Forelimb muscle (tissue), 1 donor: ENCODE measurements at places on chromosomes 6 and 20.

- no peak for DNase-seq
Observed at GRCh38 chr6:36657942-36658544, 20.5 kb upstream of the CDKN1A start.

GRCh38 chr20:44001667-44002596 is 87.3 kb downstream of the TOX2 start:
- no peak for DNase-seq

DNA sequence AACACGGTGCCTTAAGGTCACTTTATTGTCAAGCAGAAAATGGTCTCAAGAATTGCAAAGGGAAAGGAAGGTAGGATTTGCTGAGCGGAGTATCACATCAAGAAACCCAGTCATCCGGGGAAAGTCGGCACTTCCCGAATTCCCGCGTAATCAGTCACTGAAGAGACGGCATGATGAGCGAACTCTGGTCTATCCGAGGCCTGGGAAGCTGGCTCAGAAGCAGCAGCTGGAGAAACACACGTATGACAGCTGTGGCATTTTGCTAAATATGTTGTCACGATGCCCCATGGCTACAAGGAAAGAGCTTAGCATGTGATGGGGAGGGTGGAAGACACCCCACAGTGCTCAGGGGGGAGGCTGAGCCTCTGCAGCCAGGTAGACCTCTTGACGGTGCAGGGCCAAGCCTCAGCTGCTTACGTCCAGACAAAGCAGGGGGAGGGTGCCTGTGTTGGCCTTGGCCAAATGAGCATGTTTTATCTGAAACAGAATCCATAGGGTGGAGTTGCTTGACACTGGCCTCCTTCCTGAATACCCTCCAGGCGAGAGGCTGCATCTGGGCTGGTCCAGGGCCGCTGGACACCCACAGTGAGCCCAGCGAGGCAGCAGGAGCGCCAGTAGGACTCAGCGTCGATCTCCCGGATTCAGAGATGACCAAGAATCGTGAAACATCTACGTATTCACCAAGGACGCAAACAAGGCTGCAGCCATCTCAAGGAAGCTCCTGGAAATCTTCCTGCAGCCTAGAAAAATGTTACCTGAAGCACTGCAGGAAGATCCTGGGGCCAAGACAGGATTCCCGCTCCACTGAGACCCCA is 118.8 kb upstream of the AFDN start:
- DNase-seq = no peak

DNA sequence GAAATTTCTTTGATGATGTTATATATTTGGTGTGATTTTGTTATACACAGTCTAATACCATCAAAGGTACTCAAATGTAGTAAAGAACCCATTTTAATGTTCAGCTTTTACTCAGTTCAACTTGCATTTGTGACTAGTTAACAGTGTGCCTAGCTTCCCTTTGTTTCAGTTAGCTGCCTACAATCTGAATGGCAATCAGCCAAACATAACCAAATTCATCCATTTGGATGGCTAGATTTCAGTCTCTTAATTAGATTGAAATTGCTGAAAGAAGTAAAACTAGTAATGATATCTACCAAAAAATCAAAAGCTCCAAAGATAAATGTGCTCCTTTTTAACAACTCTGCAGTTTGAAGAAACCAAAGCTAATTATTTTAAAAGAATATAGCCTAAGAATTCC is 6.9 kb downstream of the EPHA7 start:
- no peak for DNase-seq

GRCh38 chr6:13814938-13815575 is 700 bp upstream of the MCUR1 start:
- no peak for DNase-seq

- DNase-seq = no peak
Observed at GRCh38 chr6:38413102-38413800, 226.5 kb downstream of the BTBD9 start.

DNA sequence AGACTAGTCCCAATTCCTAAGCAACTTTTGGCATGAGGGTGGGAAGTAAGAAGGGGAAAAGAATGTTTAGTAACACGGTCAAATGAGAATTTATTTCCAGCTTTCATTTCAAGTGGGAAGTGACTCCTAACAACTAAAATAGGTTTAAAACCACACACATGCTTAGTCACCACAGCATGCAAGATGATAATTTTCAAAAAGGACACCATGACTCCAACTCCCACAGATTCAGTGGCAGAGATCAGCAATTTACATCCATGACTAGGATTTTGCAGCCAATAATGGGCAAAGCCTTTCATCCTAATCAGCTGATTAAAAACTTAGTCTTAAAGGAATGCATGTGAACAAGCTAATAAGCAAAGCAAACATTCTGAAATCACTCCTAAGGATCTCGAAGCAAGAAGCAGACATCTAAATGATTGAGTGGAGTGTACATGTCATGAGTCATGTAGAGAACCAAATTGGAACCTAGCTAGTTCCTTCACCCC is 48.1 kb upstream of the GCLC start:
- DNase-seq = no peak

GRCh38 chr6:18388271-18388670 is 1.1 kb downstream of the RNF144B start:
- no peak for DNase-seq

DNA sequence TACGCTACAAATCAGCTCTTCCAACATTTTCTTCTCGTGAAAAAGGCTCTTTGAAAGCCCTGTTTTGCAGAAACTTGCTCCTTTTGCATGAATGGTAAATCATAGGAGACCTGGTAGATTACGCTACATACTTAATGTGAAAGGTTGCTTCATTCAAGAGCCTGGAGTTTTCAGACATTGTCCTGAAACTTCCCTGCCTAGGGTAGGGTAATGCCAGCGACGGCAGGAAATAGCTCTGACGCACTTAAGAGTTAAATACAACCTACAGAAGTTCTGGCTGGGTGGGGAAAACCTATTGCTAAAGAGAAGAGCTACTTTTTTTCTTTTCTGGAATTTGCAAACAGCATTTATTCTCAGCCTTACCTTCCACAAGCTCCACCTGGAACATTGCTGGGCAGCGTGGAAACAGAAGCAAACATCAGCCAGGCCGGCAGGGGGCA is 144.5 kb downstream of the LPA start:
- no peak for DNase-seq

- no peak for DNase-seq
Observed at GRCh38 chr20:49695830-49696229, 17.8 kb downstream of the B4GALT5 start.

DNA sequence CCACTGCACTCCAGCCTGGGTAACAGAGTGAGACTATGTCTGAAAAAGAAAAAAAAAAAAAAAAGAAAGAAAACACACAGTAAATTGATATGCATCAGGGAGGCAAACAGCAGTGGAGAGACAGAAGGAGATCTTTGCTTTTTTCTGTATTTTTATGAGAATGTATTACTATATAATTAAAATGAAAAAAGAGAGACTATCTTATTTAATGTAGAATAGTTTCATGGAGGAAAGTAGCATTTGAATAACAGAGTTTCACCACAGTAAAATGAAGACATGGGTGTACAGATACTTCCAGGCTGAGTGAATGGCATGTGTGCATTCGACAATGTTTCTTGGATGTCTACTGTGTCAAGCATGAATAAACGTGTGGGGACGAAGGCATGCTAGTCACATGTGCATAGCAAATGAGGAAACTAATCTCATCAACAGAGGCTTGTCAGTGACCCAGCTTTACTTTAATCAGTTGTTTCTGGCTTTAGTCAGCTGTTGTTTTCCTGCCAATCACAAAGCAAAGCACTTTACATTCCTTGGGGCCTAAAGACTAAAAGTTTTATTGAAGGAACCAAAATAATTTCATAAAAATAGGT is 55.5 kb upstream of the ARMH2 start:
- DNase-seq = no peak

- no peak for DNase-seq
Observed at GRCh38 chr6:111541026-111541681, 58.1 kb upstream of the REV3L start.

- no peak for DNase-seq
Observed at GRCh38 chr6:148964467-148964866, 217.6 kb downstream of the UST start.

GRCh38 chr20:63835021-63835858 is 4.2 kb upstream of the ZBTB46 start:
- peak; percentile 67 for DNase-seq

GRCh38 chr20:2382833-2383232 is 2.1 kb downstream of the TGM6 start:
- no peak for DNase-seq

DNA sequence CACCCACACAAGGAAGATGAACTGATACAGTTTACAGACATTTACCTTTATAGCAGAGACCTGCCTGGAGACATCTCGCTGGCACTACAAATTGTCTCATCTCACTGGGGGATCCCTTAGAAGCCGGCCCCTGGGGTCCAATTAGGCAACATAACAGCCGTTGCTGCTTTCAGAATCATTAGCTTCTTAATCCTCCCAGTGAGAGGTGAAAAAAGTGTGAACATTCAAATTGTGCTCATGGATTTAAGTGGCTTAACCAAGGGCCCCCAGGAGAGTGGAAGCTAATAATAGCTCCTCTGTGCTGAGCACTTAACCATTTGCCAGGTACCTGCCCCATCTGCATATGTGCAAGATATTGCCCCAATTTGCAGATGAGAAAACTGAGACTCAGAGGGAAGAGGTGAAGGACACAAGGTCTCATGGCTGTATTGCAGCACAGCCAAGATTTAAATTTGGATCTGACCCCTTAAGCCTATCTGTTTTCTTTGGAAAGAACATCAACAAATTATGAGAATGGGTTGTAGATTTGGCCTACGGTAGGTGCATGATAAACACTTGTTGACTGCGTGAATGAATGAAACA is 101.0 kb downstream of the EYA2 start:
- DNase-seq = no peak

- no peak for DNase-seq
Observed at GRCh38 chr20:25090492-25091429, 8.8 kb upstream of the VSX1 start.

GRCh38 chr20:58709013-58709702 is 16.6 kb downstream of the NPEPL1 start:
- no peak for DNase-seq

DNA sequence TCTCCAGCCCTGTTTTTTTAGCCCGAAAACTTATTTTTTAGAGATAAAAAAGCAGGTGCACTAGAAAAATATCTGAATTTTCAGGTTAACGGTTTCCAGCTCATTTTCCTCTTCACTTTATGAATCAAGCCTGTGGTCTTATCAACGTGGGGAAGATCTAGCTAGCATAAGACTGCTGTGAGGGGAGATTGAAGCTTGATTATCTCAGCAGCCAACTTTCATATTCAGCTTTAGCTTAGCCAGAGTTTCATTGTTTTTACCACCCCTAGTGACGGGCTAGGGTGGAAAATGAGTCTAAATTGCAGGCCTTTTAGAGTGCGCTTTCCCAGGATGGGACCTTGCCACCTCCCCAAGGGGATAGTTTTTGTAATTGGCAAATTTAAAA is 11.9 kb upstream of the RBM38 start:
- no peak for DNase-seq

- DNase-seq = peak; percentile 31
Observed at GRCh38 chr6:126167726-126168125, 172.2 kb upstream of the CENPW start.

GRCh38 chr20:17646209-17646960 is 35.7 kb downstream of the RRBP1 start:
- DNase-seq = no peak

DNA sequence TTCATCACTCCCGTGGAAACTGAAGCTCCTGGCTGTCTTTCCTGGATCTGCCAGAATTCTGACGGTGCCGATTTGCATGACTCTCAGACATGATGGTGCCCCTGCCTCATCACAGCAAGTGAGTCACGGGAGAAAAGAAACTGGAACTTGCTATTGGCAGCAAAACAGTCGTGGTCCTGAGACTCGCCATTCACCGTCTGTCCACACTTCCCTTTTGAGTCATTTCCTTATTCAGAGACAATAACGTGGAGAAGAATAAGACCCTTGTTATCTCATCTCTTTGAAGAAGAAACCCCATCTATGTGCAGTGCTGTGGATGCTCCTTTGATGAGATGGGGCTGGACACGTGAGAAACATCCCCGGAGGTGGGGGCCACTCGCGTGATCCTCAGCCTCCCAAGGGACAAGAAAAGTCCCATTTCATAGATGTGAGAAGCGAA is 4.2 kb downstream of the GPR31 start:
- no peak for DNase-seq

- no peak for DNase-seq
Observed at GRCh38 chr6:133992992-133993680, 40.1 kb downstream of the TBPL1 start.

- DNase-seq = no peak
Observed at GRCh38 chr20:18224968-18225568, 63.3 kb upstream of the ZNF133 start.

GRCh38 chr20:11271319-11271718 is 597.5 kb upstream of the JAG1 start:
- no peak for DNase-seq

GRCh38 chr6:155765275-155766194 is 309.9 kb upstream of the NOX3 start:
- no peak for DNase-seq

GRCh38 chr20:63625771-63626423 is 1.0 kb downstream of the GMEB2 start:
- DNase-seq = no peak

- DNase-seq = no peak
Observed at GRCh38 chr6:38959138-38959537, 89.4 kb upstream of the GLP1R start.

GRCh38 chr6:91877994-91878393 is 1291.1 kb upstream of the MAP3K7 start:
- DNase-seq = no peak
